ENCODE measurements at places on chromosomes 6 and 20. TPM values are rescaled to one million over a fixed set of nuclear protein-coding genes. Genes with fewer than 3 reads are reported as not detected.

EPPIN gene
- total RNA-seq, result not detected

CST2 gene
- total RNA-seq, result not detected

EMILIN3 gene
- total RNA-seq, result not detected

TTBK1 gene
- not detected for total RNA-seq

GSTA3 gene
- total RNA-seq, result not detected

MATN4 gene
- total RNA-seq, result not detected

SYS1 gene
- total RNA-seq, result 14.1 TPM

TCF21 gene
- total RNA-seq, result not detected

REM1 gene
- not detected for total RNA-seq

PPP1R16B gene
- 0.43 TPM for total RNA-seq

FNDC11 gene
- total RNA-seq, result 3.1 TPM

ID4 gene
- total RNA-seq, result 1.2 TPM

ABHD12 gene
- 21.9 TPM for total RNA-seq

KHDRBS2 gene
- not detected for total RNA-seq

TREM1 gene
- 0.72 TPM for total RNA-seq

GABRR1 gene
- total RNA-seq, result not detected

IL20RA gene
- 17.1 TPM for total RNA-seq

SLPI gene
- 837 TPM for total RNA-seq

CLVS2 gene
- not detected for total RNA-seq

POU5F1 gene
- 1.2 TPM for total RNA-seq

KIAA0408 gene
- not detected for total RNA-seq

LRRN4 gene
- 16.6 TPM for total RNA-seq

CNKSR3 gene
- 5.3 TPM for total RNA-seq
